Inflammatory macrophage treated with lipopolysaccharide for 4 hours (primary cell): ENCODE measurements at places on chromosomes 7 and 10.

GRCh38 chr10:48332166-48332870, 25.8 kb downstream of the MAPK8 start:
- DNase-seq, result peak; percentile 22

- DNase-seq, result no peak
Observed at GRCh38 chr7:107696330-107696946, 35.8 kb downstream of the SLC26A4 start.

GRCh38 chr7:43648473-43649406, 65.8 kb downstream of the STK17A start:
- no peak for DNase-seq

GRCh38 chr7:117119192-117119924, 166.1 kb downstream of the ST7 start:
- DNase-seq, result peak; percentile 81

DNA sequence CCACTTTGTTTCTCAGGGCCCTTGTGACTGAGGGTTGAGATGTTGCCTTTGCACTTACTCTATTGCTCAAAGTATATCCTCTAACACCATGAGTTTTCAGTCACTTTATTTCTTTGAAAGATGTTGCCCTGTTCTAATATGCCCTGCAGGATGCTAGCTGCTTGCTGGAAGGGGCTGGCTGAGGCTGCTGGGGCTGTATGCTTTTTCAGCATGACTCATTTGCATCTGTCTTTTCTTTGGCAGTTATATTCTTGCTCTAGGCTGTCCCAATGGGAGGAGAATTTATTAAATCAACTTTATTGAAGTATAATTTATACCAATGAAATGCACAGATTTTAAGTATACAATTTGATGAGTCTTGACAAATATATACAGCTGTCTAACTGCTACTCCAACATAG, 157.7 kb downstream of the PLPP4 start:
- DNase-seq, result no peak

DNA sequence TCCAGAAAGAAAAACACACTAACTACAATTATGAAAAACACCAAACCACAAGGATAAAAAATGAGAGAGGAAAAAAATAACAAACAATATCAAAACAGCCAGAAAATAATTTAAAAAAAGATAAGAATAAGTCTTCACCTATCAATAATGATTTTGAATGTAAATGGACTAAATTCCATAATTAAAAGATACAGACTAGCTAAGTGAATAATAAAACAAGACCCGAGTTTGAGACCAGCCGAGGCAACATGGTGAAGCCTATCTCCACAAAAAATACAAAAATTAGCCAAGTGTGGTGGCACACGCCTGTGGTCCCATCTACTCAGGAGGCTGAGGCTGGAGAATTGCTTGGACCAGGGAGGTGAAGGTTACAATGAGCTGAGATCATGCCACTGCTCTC, 131.1 kb downstream of the MTERF1 start:
- DNase-seq, result no peak

DNA sequence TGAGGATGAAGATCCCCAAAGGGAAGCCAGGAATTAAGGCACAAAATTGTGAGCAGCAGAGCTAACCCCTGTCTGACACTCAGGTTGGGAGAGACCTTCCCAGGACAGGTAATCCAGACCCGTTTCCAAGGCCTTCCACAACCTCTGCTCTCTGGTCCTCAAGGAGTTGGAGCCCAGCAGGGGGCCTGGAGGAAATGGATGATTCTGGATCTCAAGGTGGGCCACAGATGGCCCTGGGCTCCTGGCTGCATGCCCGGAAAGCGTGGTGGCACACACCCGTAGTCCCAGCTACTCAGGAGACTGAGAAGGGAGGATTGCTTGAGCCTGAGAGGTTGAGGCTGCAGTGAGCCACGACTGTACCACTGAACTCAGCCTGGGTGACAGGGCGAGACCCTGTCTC, 42.3 kb downstream of the DPYSL4 start:
- DNase-seq, result no peak

GRCh38 chr10:103599211-103599610, 105.7 kb downstream of the NEURL1 start:
- no peak for DNase-seq

- no peak for DNase-seq
Observed at GRCh38 chr7:155835446-155836215, 23.4 kb upstream of the SHH start.

DNA sequence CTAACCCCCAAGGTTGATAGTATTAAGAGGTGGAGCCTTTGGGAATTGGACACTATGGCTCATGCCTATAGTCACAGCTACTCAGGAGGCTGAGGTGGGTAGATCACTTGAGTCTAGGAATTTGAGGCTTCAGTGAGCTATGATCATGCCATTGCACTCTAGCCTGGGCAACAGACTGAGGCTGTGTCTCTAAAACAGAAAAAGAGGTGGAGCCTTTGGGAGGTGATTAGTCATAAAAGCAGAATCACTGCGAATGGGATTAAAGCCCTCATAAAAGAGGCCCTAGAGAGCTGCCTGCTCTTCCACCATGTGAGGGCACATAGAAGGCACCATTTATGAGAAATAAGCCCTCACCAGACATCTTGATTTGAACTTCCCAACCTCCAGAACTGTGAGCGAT, 81.9 kb downstream of the SKAP2 start:
- DNase-seq, result no peak

GRCh38 chr10:33859319-33860022, 525.0 kb upstream of the NRP1 start:
- peak; percentile 12 for DNase-seq

DNA sequence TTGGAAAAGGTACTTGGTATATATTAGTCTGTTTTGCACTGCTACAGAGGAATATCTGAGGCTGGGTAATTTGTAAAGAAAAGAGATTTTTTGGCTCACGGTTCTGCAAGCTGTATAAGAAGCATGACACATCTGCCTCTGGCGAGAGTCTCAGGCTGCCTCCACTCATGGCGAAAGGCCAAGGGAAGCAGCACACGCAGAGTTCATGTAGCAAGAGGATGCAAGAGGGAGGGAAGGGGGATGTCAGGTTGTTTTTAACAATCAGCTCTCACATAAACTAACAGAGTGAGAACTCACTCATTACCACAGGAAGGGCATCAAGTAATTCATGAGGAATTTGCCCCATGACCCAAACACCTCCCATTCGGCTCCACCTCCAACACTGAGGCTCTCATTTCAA, 484.8 kb upstream of the DPP6 start:
- no peak for DNase-seq

GRCh38 chr10:29948881-29949355, 110.5 kb downstream of the JCAD start:
- DNase-seq, result no peak

DNA sequence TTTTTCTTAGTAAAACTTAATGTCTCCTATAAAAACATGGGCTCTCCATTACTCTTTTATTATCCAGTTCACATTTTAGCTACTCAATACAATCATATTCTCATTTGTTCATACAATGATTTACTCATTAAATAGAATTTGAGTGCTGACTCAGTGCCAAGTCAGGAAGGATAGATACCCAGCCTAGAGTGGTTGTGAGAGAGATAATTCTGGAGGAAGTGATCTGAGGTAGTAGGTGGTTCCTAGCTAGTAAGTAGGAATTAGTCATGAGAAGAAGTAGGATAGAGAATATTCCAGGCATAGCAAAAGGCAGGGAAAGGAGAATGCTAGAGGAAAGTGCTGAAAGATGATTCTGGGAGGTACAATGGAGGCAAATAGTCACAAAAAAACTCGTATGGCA, 133.5 kb upstream of the MBL2 start:
- DNase-seq, result no peak

DNA sequence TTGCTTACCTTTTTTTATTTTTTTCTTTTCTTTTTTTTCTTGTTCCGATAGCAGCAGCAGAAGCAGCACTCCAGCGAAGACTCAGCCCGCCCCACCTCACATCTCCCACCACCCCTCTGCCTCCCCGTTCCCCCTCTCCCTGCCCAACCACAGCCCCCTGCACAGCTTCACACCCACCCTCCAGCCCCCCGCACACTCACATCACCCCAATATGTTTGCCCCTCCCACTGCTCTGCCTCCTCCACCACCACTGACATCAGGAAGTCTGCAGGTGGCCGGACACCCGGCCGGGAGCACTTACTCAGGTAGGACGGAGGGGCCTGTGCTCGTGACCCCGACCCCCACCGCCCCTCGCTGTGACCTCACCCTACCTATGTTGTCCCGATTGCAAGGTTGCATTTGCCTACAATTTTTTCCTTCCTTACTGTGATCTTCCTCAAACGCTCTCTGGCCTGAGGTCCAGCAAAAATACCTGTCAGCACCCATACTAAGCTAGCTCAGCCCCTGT, 367.2 kb upstream of the GALNT17 start:
- no peak for DNase-seq

GRCh38 chr7:108114117-108114841, 15.9 kb downstream of the LAMB4 start:
- DNase-seq, result peak; percentile 17

GRCh38 chr10:93384006-93384405, 98.1 kb downstream of the MYOF start:
- no peak for DNase-seq

DNA sequence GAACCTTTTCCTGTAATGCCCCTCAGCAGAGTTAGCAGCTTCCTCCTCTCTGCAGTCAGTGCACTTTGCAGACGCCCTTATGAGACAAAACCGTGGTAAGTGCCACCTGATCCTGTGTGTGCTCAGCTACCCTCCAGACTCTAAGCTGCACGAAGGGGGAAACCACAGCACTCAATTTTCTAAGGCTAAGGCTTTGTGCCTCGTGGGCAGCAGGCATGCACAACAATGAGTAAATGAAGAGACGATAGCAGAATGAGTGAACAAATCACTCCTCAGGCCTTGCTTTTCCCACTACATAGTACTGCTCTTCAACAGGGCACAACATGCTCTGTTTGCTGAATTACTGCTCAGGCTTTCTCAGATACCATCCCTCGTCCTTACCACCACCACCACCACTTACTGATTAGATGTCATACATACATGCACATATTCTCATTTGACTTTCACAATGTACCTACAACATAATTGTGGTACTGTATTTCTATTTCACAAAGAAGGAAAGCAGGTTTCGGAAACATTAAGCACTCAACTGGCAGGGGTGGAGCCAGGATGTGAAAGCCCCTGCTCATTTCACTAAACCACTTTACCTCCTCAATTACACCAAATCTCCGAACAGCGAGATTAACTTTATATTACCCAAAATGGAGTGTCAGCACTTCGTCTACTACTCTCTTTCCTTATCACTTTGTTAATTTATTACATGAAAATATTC, 85.4 kb downstream of the ICA1 start:
- peak; percentile 45 for DNase-seq

DNA sequence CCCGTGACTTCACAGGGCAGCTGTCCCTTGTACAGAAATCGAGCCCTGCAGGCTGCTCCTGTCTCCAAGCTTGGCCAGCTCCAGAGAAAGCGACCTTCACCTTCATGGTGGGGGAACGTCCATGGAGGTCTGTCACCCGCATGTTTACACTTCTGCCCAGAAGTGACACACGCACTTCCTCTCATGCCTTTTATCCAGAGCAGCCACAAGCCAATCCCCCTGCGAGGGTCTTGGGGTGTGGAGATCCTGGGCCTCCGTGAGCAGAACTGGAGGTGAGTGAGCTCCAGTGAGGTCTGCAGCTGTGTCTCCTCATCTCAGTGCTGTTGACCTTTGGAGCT, 139.0 kb upstream of the TNS3 start:
- no peak for DNase-seq

- DNase-seq, result no peak
Observed at GRCh38 chr7:51789489-51789888, 472.9 kb upstream of the COBL start.

DNA sequence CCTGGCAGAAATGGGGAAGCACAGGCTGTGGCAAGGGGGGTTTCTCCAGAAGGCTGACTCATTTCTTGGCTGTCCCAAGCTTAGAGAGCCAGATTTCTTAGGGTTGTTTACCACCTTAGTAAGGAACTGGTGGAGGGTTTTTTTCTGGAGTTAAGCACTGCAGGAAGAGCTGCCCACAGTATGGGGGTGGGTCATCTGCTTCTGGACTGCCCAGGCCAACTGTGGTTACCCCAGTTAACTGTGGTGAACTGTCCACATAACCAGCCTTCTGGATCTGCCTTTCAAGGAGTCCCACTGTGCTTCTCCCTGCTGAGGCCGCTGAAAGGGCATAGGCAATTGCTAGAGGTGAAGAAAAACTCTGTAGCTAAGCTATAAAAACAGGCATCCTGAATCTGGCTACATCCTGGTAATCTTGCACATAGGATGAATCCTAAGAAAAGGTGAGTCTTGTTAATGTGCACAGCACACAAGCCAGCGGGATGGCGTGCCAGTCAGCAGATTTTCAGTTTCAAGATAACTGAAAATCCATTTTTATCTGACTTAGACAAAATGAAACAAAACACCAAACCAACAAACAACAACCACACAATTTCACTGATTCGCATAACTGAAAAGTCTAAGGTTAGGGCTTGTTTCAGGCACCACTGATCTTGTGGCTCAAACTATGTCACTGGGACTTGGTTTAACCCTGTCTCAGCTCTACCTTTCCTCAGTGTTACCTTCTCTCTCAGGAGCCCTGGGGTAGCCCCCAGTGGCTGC, 21.6 kb upstream of the TSPAN33 start:
- DNase-seq, result peak; percentile 95

- DNase-seq, result no peak
Observed at GRCh38 chr10:110625951-110626855, 17.9 kb upstream of the RBM20 start.

GRCh38 chr7:5349005-5349380, 66.2 kb downstream of the SLC29A4 start:
- DNase-seq, result no peak

DNA sequence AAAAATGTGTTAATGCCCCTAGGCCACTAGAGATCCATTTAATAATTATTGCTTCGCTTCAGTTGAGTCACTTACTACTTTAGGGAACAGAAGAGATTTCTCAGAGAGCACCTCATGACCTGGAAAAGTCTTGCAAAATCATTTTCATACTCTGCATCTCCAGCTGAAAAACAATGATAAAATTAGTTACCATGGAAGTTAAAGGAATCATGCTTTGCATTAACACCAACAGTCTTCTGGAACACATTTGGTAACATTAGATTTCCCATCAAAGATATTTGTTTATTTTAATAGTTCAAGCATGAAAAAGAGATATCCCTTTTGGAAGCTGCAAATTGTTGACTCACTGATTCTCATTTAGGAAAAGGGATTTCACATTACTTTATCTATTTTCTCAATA, 1.8 kb upstream of the STEAP2 start:
- DNase-seq, result no peak
